ENCODE measurements at places on chromosomes 1 and 21.

- no peak for DNase-seq
These were observed 17.7 kb downstream of the KCNC4 start for GRCh38 chr1:110227774-110228173.

DNA sequence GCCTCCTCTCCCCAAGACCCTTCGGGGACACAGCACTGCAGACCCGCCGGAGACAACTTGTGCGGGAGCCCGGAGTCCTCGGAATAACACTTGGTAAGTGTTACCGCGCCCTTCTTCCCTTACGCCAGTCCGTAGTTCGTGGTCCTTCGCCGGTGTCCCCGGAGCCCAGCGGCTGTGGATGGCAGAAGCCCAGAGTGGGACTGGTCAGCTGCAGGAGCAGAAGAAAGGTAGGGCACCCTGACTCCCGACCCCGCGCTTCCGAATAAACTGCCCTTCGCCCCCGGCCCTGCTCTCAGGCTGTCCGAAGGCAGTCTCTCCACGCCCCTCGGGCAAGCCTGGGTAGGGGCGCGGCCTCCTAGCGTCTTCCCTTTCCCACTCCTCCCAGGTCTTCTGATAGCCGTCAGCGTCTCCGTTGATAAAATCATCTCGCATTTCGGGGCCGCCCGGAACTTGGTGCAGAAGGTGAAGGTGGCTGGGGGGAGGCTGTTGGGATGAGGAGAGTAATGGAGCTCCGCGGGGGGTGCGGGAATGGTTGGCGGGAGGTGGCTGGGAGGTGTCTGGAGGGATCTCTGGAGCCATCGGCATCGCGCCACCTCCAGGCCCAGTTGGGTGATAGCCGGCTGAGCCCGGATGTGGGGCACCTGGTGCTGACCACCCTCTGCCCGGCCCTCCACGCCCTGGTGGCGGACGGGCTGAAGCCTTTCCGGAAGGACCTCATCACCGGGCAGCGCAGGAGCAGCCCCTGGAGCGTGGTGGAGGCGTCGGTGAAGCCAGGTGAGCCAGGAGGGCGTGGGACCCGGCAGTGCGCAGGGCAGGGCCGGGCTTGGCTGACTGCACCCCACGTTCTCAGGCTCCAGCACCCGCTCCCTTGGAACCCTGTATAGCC lies 4.3 kb downstream of the RUSC1 start:
- no peak for DNase-seq

DNA sequence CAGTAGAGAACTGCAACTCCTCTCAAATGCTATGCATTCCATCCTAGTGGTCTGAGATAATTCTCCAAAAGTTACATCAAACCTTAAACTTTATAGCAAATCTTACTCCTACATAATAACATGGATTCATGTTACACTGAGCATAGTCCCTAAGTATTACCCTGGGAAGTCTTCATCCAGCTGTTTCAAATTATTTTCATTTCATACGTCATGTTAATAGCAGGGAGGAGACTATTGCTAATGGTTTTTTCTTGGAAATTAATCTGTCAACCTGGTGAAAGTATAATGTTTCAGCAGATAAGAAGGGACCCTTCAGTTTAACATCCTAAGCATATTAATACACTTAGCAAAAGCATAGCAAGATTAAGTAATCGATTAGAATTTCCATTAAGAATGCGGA lies 318.1 kb downstream of the USP25 start:
- no peak for DNase-seq

- no peak for DNase-seq
These were observed 16.7 kb downstream of the POU3F1 start for GRCh38 chr1:38029685-38030511.

DNA sequence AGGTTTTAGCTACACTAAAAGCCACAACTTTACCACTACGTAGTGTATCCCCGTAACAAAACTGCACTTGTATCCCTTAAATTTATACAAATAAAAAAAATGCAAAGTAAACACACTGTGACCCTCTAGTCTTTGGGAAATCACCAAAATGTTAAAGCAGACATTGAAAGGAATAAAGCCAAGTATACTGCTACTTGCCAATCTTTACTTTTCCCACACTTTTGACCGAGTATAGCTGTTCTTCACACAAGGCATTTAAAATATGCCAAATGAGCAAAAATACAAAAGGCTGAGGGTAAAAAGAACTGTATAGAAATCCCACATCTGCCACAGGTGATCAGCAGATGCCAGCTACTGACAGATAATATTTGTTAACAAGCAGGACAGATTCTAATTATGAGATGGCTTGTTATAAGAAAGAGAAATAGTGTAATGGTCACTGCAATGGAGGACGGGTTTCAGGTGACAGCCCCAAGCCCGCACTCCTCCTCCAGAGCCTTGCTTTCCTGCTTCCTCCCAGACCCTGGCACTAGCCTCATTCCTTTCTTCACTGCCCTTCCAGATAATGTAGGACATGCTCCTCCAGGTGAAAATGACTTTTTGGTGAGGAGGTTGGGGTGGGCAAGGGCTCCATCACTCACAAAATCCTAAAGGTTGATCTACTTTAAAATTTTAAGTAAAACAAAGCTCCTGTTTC lies 18.1 kb downstream of the KCNT2 start:
- DNase-seq = no peak

DNA sequence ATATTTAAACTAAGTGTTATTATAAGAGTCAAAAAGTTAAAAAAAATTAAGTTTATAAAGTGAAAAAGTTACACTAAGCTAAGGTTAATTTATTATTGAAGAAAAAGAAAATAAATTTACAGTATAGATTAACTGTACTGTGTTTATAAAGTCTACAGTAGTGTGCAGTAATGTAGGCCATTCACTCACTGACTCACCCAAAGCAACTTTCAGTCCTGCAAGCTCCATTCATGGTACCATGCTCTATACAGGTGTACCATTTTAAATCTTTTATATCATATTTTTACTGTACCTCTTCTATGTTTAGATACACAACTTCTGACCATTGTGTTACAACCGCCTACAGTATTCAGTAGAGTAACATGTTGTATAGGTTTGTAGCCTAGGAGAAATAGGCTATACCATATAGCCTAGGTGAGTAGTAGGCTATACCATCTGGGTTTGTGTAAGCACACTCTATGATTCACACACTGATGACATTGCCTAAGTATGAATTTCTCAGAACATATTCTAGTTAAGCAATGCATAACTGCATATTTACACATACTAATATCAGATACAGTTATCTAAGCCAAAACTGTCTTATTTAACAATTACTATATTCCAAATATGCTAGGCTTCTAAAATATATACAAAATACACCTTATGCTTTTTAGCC lies 80.6 kb upstream of the GFI1 start:
- no peak for DNase-seq

DNA sequence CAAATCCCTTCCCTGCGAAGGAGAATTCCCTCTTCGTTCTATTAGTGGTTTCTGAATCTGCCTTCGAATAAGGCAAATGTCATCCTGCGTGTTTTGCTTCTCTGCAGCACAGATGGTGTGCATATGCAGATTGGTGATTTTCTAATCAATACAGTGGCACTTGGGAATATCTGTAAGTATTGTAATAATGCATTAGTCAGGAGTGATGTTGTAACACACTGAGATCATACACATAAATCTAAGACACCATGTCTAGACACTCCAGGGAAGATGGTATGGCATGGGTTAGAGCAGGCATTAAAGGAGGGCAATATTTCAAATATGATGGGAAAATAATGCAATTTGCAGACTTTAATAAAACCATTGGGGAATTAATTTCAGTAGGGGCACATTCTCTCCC lies 513.2 kb upstream of the PTBP2 start:
- DNase-seq = no peak

GRCh38 chr1:203522237-203522636 lies 28.3 kb downstream of the OPTC start:
- no peak for DNase-seq

DNA sequence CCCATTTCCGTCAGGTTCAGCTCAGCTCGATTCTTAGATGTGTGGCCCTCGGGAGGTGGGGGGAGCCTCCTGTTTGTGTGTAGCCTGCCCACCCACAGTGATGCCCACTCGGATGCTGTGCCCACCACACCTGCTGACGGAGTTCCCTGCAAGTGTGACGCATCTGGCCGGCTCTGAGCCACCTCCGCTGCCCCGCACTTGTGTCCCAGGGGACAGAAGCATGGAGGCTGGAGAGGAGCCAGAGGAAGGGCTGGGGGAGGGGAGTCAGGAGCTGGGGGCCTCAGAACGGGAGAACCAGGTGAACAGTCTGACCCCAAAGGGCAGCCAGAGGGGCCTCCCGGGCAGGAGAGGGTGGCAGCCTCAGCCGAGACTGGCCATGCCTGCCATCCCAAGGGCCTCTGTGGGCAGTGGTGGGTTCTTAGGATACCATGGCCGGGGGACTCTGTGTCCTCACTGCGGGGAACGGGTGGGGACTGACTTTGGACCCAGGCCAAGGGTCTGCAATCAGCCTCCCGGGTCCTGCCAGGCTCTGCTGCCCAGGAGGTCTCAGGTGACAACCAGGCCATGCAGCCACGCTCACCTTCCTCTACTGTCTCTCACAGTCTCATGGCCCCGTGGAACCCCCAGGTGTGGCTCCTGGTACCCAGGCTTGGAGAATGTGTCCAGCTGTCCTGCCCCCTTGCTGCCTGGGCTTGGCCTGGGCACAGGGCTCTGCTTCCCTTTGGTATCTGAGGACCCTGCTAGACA lies 267.2 kb upstream of the VAMP3 start:
- DNase-seq = no peak

GRCh38 chr21:44087426-44088400 lies 19.5 kb upstream of the PWP2 start:
- DNase-seq = no peak

DNA sequence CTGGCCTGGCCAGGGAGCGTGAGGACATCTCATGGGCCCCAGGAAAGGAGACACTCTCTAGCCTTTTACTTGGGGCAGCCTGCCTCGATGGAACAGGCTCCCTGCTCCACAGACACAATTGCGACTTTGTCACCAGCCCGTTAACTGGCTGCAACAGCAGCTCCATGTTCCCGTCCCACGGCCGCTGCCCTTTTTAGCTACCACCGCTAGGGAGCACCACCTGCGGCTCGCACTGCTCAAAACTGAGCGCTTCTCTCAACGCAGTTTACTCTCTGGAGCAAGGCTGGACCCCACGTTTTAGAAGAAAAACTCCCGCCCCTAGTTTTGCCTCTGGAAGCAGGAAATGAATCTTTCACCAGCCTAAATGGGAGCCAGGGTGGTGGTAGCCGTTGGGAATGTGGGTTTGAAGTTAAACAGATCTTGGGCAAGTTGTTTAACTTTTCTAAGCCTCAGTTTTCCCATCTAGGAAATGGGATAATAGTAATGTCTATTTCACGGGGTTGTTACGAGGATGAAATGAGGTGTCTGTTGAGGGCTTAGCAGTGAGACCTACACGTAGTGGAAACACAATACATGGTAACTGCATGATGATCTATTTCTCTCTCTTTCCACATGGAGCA lies 3.5 kb upstream of the LRRC38 start:
- DNase-seq = no peak

DNA sequence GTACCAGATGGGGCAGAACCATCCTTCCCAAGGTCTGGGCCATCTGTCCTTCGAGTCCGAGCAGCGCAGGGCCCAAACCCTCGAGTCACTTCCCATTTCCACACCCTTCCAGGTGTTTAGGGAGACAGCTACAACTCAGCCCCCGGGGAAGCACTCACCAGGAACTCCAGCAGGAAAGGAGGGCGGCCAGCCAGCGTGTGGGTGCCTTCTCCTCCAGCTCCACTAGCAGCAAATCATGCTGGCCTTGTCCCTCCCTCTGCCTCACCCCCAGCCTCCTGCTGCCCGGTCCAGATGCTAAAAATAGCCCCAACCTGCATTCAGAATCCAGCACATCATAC lies 56.1 kb downstream of the RIPK4 start:
- no peak for DNase-seq

- DNase-seq = peak; percentile 51
These were observed 53.4 kb upstream of the EDN2 start for GRCh38 chr1:41537788-41538351.

- no peak for DNase-seq
These were observed 162.9 kb upstream of the GJB5 start for GRCh38 chr1:34591751-34592629.

- no peak for DNase-seq
These were observed 468.1 kb downstream of the ADGRL2 start for GRCh38 chr1:82268826-82269225.

DNA sequence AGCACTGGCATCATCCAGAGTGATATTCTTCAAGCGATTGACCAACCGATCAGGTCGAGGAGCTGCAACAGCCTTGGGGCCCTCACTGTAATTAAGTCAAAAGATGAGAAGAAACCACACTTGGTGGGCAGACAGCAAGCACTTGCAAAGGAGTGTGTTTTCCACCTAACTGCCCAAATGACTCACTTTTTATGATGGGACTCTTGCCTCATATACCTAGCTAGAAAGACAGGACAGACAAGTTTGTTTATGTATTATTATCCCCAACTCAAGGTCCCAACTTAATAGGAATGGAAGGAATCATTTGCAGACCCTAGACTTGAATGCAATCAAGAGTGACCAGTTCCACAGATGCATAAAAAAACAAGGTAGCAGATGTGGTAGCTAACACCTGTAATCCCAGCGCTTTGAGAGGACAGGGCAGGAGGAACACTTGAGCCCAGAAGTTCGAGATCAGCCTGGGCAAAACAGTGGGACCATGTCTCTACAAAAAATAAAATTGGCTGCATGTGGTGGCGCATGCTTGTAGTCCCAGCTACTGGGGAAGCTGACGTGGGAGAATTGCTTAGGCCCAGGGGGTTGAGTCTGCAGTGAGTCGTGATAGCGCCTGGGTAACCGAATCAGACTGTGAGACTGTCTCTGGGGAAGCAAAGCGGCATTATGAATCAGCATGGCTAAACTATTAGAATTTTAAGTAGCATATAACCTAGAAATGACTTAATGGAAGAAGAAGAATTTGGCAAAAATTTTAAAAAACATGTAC lies 2.3 kb upstream of the NRAS start:
- DNase-seq = no peak

- no peak for DNase-seq
These were observed 65.8 kb upstream of the BCL9 start for GRCh38 chr1:147475488-147475887.

- DNase-seq = no peak
These were observed 160.9 kb upstream of the IVNS1ABP start for GRCh38 chr1:185477638-185478580.

- DNase-seq = no peak
These were observed 38.0 kb downstream of the ATF3 start for GRCh38 chr1:212646588-212646987.

DNA sequence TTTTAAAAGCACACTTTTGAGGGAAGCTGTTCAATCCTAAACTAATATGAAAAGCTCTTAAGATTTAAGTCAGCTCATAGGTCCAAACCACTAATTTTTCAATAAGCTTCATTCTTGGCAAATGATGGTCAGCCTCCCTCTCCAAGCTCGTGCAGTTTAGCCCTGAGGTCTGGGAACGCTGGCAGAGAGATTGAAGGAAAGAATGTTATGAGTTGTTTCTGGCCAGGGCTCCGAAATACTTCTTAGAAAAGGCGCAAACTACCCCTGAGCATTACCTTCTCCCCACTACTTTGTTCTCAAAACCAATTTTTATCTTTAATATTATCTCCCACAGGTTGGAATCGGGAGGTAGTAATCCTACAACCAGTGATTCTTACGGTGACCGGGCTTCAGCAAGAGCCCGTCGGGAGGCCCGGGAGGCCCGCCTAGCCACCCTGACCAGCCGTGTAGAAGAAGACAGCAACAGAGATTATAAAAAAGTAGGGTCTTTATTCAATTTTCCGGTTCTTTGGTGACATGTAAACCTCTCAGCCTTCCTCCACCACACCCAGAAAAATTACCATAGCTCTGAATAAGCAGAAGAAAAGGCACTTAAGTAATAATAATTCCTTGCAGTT lies 147.7 kb downstream of the SYT2 start:
- no peak for DNase-seq

Data from right renal pelvis (tissue), 4 donors.